ENCODE measurements at places on chromosomes 4 and X.

DNA sequence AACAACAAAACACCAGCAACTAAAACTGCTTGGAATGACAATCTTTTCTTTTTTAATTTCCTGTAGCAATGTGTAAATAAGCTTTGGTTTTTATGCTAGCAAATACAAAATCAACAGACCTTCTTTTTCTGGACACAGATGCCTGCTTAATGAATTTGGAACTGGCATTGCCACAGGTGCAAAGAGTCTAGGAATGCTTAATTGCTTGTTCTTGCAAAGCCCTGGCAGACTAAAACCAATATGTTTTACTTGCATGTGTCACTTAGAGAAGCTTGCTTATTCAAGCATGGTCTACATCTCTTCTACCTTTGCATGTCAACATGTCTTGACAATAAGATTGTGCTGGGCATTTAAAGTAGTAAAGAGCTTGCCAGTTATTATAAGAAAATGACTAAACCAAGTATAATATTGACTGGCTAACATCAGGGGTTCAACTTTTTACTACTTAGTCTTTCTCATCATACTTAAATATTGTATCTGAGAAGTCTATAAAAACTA lies 656.7 kb upstream of the NDST4 start:
- DNase-seq, result no peak

GRCh38 chr4:54231768-54232688 lies 2.9 kb downstream of the PDGFRA start:
- no peak for DNase-seq

- DNase-seq, result no peak
These were observed 48.0 kb downstream of the SORCS2 start for GRCh38 chr4:7240306-7240705.

DNA sequence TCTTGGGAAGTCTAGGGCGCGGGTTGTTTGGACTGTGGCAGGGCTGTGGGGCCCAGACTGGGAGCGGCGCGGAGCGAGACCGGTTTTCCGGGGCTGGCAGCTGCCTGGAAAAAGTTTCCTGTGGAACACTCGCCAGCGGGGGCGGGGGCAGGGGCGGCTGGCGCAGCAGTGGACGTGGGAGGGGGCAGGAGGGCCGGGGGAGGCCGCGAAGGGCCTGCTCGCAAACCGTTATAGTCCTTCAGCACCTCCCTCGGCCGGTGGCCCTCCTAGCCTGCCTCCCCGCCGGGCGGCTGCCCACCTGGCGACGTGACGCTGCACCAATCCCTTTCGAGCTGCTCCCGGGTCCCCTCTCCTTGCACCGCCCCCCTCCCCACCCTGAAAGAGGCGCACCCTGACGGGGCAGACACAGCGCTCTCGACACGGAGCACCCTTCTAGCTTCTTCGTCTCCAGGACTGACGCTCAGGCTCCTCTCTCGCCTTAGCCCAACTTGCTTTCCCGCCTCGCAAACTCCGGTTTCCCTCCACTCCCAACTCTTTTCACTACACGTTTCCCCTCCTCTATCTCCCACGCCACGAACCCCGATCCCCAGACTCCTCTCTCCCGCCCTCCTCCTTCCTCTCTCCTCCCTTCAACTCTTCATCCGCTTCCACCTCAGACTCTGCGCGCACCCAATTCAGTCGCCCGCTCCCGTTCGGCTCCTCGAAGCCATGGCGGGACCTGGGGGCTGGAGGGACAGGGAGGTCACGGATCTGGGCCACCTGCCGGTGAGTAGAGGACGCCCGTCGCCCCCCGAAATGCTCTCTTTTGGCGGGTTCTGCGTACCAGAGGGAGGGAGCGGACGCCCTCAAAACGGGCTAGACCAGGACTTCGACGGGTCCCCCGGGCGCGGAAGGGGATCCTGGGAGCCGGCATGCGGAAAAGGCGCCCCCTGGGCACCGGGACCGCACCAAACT lies at the start of gene NRK:
Gene NRK (plus strand): TSS at position 402 of the 954 bp plus-strand sequence. CDS start 307 bp downstream, at position 709.
- no peak for DNase-seq

GRCh38 chr4:183495184-183495583 lies 9.7 kb upstream of the ING2 start:
- no peak for DNase-seq

GRCh38 chr4:69546134-69546765 lies 50.5 kb upstream of the UGT2B4 start:
- DNase-seq, result no peak

- DNase-seq, result peak; percentile 8
These were observed 55.1 kb downstream of the CLCN5 start for GRCh38 chrX:49977319-49978090.

DNA sequence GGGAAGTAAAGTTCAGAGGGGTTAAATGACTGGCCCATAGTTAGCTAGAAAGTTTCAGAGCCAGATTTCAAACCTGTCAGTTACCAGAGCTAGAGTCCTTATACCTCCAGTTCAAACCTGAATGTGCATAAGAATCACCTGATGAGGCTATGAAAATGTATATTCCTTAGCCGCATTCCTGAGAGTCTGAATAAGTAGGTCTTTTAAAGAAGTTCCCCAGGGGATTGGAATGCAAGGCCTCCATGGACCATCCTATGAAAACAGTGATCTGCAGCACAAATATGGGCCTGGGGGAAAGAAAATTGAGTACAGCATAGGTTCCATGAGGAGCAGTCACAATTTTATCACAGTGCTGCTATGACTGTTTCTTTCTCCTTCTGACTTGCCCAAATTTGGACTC lies 263.9 kb upstream of the CXorf66 start:
- DNase-seq, result no peak
